ENCODE measurements at places on chromosomes 1 and 21.

DNA sequence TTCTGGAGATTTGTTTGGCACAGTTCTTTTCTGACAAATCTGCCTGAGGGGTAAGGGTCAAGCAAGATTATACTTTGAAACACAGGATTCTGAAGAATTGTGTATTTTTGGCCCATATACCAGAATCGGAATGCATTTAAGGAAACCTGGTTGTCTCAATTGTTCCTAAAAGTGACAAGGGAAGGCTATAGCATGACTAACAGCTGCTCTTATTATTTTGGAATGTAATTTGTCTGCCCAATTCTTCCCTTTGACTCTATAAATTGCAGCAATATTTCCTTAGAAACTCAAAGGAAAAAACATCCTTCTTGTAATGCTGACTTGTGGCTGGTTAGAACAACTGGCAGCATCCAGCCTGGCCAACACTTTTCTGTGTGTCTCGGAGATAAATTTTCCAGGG lies 15.8 kb upstream of the VCAM1 start:
- no peak for DNase-seq

DNA sequence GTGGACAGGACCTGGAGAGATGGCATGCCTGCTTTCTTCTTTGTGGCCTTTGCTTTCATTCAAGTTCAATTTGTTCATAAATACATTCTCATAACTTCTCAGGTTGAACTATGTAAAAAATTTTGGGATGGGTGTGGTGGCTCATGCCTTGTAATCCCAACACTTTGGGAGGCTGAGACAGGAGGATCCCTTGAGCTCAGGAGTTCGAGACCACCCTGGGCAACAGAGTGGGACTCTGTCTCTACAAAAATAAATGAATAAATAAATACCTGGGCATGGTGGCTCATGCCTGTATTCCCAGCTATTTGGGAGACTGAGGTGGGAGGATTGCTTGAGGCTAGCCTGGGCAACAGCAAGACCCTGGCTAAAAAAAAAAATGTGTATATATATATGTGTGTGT lies 2.1 kb downstream of the KIF1B start:
- DNase-seq = no peak

- DNase-seq = peak; percentile 31
These were observed 205.2 kb downstream of the ASTN1 start for GRCh38 chr1:176959191-176959820.

DNA sequence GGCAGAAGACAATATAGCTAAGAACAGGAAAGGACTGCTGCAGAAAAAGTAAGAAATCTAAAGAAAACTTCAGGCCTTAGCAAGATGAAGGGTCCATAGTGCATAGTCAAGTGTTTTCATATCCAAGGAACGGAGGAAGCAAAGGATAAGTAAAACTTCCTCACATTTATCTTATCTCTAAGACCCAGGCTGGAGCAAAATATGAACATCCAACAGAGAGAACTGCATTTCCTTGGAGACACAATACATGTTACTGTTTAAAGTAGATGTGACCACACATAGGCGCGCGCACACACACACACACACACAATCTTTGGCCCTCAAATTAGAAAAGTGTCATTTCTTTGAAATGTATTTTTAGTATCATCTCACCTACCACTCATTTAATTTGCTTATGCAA lies 66.7 kb downstream of the TTLL7 start:
- no peak for DNase-seq

GRCh38 chr1:94679332-94680038 lies 137.9 kb upstream of the F3 start:
- no peak for DNase-seq

- DNase-seq = no peak
These were observed 2.4 kb upstream of the PRAMEF18 start for GRCh38 chr1:13228343-13228781.

DNA sequence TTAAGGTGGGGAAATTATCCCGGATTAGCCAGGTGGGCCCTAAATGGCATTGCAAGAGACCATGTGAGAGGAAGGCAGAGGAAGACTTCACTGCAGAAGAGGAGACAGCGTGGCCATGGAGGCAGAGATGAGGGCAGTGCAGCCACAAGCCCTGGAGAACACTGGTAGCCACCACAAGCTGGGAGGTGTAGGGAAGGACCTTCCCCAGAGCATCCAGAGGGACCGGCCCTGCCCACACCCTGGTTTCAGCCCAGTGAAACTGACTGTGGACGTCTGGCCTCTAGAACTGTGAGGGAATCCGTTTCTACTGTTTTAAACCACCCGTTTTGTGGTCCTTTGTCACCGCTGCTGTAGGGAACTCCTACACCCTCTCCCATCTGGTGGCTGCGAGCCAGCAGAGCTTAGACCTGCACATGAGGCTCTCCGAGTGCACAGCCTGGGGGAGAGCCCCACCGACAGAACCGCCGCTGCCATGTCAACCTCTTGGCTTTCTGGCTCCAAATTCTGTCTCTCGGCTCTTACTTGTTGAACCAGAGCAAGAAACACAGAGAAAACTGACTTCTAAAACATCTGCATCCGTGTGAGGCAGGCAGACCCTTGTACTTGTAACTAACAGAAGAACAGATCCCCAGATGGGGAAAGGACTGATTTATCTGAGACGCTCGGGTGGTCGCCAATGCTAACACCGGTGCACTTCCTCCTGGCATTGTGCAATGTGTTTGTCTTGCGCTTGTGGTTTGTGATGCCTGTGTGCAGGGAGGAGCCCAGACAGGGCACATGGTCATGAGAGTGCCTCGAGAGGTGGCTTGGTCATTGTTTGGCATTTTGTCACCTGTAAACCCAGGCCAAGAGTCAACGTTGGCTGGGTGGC lies 90.8 kb upstream of the TMPRSS2 start:
- DNase-seq = peak; percentile 49

DNA sequence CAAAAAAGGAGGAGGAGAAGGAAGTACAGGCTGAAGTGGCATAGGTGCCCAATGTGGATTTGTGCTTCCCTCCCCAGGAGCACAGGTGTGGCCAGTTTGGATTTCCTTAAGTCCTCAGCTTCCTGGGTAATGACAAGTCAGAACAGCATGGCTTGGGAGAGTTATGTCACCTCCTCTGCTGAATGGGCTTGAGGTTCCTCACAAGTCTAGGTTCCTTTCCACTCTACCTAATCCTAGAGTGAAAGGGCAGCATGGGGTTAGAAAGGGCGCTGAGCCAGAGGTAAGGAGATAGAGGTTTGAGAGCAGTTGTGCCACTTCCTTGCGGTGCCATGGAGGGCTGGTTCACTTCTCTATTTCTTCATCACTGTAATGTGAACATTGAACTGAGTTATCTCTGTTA lies 35.5 kb upstream of the IL20 start:
- peak; percentile 22 for DNase-seq

GRCh38 chr1:92310185-92310597 lies 11.3 kb downstream of the RPAP2 start:
- peak; percentile 35 for DNase-seq

GRCh38 chr1:12196641-12197482 lies 30.1 kb downstream of the TNFRSF1B start:
- no peak for DNase-seq

DNA sequence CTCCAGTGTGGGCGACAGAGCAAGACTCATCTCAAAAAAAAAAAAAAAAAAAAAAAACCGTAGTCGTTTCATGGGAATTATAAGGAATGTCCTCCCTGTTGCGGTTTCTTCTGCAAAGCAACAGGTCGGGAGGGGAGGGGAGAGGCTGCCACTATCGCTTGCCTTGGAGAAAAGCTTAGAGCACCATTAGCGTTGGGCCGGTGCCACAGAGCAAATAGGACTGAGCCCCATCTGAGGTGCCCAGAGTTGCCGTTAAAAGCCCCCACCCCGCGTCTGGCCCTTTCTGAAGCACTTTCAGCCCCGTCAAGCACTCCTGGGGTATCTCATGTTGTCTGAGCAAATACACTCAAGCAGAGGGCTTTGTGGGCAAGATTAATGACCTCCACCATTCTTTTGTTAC lies 2.2 kb downstream of the RIPPLY3 start:
- DNase-seq = no peak

GRCh38 chr21:27094184-27094948 lies 127.5 kb upstream of the ADAMTS5 start:
- DNase-seq = no peak

DNA sequence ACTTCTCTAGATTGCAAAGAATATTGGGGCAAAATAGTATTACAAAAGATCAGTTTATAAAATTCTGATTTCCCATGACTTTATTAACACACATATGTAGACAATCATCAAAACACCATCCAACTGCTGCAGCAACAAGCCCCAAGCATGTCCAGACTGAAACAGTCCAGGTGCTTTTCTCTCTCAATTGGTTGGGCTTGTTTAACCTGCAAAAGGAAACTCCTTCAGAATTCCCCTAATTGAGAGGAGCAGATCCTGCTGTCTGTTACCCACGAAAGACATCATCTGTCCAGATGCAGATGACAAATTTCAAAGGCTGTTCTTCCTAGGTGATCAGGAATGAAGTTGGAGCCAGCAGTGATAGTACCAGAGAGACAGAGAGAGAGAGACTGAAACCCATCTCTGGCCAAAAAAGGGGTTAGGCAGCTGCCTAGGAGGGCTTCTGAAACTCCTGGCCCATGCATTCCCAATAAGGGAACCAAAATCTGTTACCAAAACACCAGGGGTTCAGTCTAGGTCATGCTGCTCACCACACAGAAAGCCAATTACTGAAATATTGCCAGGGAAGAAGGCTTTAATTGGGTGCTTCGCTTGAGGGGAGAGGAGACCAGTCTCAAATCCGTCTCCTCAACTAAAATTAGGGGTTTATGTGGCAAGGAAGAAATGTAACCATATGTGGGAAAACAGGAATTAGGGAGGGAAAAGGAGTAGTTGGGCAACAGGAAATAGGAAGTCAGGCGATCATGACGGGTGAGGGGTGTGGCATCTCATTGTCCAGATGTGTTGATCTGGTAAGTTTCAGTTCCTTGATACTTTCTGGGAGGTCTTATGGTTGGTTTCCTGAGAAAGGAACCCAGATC lies 34.7 kb upstream of the RGL1 start:
- no peak for DNase-seq

DNA sequence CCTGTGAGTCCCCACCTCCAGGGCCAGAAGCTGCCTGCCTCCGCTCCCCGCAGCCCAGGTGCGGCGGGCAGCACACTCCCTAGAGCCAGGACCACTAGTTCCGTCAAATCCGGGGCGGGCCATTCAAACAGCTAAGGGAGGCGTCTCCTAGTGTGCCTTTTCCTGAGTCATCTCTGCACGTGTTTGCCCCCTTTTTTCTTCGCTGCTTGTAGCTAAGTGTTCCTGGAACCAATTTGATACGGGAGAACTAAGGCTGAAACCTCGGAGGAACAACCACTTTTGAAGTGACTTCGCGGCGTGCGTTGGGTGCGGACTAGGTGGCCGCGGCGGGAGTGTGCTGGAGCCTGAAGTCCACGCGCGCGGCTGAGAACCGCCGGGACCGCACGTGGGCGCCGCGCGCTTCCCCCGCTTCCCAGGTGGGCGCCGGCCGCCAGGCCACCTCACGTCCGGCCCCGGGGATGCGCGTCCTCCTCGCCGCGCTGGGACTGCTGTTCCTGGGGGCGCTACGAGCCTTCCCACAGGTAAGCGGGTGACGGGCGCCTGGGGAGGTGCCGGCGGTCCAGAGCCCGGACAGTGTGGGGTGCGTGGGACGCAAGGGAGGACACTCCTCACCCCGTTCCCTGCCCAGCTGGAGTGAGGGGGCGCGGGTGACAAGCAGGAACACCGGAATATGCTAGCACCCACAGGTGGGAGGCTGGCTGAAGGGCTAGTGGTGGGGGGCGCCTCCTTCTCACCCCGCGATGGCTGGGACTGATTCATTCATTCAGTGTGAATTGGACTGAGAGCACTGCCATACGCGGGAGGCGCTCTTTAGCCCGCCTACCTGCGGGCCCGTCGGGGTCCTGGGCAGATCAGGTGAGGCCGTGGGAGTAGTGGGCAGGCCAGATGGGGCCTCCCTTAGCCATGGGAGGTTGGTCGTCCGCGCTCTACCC lies at the start of gene TNFRSF8:
Gene TNFRSF8, plus strand, starts transcription at position 163 of the 932 bp plus-strand sequence. Its CDS starts 296 bp downstream, at position 459.
- no peak for DNase-seq

GRCh38 chr1:10947181-10947580 lies 65.3 kb upstream of the TARDBP start:
- no peak for DNase-seq
